ENCODE measurements at places on chromosomes 7 and 10.
A peak's percentile ranks its signal among the peaks of the same experiment; 100 is the strongest.

DNA sequence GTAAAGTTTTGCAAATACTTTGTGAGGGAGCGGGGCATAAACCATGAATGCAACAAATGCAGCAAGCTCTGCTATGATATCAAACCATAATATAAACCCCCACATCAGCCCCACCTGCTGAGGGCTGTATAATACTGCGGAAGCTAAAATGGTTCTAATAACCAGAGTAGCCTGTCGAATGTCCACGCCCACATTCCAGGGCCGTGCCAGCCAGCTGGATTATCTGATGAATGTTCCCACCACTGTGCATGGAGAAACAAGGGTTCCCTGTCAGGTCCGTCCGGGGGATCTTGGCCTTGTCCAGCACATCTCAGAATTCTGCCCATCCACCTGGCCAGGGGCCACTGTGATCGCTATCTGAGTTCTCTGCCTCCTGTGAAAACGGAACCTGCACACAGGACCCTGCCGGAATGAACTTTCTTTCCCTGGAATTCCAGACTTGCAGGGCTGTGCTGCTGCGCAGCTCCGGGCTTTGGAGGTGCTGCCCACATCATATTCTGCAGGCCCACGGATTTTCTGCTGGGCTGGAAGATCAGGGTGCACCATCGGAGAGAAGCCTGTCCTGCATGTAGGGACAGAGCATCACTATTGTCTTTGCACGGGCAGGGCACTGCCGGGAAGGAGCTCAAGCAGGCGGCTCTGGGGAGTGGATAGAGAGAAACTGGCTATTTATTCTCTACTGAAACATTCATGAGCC is 77.0 kb upstream of the GNA12 start:
- no peak for DNase-seq

GRCh38 chr7:20089431-20089830 is 127.8 kb downstream of the MACC1 start:
- DNase-seq: no peak

DNA sequence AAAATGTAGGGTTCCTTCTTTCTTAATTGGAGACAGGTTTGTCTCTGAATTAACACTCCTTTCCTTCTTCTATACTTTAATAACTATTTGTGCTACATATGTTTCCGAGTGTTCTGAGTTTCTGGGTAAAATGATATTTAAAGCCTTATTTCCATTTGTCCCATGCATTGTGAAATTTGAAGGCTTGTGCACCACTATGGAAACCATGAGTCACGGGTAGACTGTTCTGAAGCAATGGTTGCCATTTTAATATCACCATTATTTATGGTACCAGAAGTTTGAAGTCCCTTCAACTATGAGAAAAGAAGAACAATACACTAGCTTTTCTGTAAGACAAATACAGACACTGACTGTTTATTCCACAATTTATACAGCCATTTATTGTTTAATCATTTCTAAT is 44.7 kb upstream of the ZEB1 start:
- DNase-seq: no peak

DNA sequence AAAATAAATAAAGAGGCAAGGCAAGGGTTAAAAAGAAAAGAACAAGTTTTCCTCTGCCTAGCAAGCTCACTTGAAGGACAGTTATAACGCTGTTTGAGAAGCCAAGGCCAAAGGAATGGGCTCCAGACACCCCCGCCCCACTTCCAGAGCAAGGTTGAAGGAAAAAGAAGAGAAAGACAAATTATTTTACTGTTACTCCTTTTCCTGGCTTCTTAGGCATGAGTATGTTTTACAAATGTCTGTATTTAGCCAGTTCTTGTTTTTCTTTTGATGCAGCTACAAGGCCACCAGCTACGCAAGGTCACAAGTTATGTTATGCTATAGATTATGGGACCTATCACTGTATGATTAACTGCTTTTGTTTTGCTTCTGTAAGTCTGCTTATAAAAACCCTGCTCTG is 94.6 kb downstream of the ZNF22 start:
- no peak for DNase-seq

DNA sequence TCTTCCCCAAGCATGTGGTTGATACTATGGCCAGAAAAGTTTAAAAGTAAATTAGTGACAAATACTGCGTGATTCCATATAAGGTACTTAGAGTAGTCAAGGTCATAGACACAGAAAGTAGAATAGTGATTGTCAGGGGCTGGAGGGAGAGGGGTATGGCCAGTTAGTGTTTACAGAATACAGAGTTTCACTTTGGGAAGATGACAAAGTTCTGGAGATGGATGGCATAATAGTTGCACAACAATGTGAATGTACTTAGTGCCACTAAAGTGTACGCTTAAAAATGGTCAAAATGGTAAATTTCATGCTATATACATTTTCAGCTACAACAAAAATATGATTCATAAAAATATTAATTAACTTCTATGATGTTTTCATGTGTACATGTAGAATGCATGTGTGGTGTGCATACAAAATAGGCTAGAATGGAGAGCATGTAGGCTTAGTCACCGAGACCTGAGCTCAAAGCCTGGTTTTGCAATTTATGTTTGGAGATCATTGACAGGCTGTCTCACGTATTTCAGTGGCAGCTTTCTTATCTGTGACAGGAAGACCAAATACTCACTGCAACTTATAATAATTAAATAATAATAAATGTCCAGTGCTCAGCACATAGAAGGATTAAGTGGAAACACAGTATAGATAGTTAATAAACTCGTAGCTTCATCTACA is 625.6 kb downstream of the SUGCT start:
- DNase-seq: no peak

DNA sequence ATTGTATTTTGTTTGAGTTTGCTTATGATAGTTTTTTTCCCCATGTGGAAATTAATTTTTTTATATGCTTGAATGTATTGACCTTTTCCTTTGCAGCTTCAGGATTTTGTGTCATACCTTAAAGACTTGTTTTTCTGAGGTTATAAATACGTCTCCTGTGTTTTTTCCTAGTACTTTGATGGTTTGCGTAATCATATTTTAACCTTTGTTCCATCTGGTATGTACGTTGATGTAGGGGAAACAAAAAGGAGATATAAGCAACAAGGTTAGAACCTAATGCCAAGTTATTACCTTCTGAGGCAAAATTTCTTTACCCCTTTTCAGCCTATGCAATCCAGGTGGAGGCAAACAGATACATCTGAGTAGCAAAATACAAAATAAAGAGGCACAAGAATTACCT is 17.9 kb downstream of the FGL2 start:
- DNase-seq: no peak

GRCh38 chr7:73308074-73308664 is 457 bp downstream of the NSUN5 start:
- DNase-seq: peak; percentile 6

DNA sequence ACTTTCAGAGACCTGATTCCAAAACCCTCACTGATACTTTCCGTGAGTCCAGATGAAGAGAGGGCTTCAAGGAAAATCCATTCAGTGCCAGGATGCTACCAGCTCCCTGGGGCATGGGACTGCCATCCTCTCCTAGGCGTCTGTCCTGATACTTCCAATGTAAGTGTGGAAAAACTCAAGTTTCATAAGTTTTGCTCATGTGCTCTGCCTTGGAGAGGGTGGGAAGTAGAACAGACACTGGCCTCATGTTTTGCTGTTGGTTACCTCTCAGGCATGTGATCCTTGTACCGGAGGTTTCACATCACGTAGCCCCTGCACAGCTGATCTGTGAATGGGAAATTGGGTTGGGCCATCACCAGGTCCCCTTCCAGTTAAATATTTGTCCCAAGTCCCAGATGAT is 517.1 kb downstream of the RPS24 start:
- DNase-seq: no peak

- no peak for DNase-seq
Observed at GRCh38 chr10:74760086-74760979, 66.1 kb upstream of the KAT6B start.

DNA sequence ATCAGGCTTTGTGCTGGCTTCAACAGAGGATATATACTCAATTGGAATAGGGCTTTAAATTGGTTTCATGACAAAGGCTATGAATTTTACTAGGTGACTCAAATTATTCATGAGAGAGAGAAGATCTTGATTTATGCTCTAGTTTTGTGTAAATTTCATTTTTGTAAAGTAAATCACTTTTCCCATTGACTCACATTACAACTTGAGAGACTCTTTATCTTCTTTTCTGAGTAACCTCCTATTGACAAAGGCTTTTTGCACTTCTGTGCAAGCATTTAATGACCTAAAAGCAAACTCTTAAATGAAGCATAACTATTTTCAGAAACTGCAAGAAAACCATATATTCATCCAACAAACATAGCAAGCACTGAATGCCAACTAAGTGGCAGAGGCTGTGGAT is 98.5 kb upstream of the RHOBTB1 start:
- DNase-seq: no peak

DNA sequence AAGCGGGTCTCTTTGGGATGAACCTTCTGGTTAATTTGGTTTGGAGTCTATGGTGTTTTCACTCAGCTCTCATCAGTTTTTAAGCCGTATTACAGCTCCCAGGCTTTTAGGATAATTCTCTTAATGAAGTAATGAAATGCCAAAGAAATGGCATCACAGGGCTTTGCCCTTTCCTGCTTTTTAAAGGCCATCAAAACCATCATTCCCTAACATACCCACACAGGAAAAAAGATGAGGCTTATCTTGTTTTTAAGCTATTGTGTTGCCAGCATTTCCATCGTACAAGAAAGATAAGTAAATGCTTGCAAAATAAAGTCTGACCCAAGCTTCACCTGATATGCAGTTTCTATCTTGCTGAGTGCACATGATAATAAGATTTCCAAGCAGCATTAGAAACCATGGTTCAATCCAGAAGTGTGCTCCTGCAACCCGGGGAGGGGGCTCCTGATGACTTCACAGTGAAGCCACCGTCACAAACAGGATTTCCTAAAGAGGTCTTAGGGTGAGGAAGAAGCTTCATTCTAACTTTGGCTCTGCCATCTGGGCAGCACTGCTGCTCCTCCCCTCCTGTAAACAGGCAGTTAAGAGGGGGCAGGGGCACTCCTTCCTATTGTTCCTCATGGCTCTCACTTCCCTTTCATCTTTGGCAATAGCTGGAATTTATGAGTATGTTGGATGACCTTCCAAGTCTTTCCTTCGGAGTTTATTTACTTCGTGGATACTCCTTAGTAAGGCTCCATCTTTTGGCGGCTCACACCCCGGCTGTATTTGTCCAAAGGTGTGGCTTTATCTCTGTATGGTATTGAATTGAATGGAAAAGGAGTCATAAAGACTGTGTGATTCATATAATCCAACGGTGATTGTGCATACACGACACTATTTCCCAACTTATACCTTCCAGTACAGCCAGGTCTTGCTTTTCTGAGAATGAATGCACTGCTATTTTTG is 55.2 kb upstream of the FAM133B start:
- peak; percentile 64 for DNase-seq

DNA sequence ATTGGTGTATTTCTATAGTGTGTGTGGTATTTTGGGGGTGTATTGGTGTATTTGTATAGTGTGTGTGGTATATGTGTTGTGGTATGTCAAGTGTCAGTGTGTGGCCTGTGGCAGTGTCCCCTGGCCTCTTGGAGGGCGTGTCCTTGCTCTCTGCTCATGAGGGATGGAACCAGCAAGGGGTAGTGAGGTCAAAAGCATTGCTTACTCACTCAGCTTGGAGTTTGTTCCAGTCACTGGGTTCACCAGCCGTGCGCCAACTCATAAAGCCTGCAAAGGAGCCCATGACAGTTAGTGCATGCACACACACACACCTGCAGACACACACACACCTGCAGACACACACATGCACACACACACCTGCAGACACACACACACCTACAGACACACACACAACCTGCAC is 4.3 kb upstream of the TRPV6 start:
- no peak for DNase-seq

DNA sequence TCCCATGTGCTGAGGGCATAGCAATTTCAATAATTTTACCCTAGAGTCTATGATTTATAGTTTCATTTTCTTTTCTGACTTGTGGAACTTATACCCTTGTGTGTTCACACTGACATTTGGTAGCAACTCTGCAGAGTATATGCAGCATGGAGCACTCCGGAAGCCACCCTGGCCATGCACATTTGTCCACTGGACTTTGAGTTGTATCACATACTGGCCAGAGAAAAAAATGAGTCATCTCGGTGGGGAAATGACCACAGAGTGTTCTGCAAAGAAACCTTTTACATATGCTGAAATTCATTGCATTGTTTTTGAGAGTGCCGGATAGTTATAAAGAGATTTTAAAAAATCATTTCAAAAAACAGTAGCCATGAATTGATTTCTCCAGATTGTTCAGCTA is 164.8 kb upstream of the COBL start:
- no peak for DNase-seq

DNA sequence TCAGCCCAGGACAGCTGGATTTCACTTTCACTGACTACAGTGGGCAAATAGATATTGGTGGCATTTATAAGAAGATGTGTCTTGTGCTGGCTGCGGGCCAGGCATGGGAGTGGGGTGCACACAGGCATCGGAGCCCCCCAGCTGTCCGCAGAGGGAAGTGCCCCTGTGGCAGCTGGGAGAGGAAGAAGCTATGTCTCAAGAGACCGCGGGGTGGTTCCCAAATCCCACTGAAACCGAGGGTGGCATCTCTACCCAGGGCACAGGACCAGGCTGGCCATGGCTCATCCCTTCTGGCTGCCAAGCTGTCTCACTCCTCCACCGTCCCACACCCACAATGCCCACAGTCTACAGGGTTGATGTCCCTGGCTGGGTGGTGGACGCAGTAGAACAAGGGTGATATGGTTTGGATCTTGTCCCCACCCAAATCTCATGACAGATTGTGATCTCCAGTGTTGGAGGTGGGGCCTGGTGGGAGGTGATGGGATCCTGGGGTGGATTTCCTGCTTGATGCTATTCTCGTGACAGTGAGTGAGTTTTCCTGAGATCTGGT is 94.8 kb downstream of the TCERG1L start:
- DNase-seq: no peak
